NCI-H1436 treated with DMSO at 0.1 percent for 48 hours (cell line): ENCODE measurements at places on chromosomes 6 and 20.

DNA sequence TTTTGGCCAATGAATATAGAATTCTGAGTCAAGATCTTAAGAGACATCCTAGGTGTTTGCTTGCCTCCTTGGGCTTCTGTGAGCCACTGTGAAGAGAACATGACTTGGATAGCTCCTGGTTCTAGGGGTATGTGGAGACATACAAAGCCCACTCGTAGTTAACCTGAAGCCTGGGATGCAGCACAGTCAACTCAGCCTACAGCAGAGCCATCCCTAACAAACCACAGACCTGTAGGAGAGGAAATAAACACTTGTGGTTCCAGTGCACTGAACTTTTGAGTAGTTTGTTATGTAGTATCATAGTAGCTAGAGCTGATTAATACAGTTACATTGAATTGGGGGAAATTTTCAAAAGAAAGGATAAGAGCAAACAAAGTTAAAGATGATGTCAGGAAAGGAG is 474.4 kb upstream of the HSF2 start:
- DNase-seq = no peak

DNA sequence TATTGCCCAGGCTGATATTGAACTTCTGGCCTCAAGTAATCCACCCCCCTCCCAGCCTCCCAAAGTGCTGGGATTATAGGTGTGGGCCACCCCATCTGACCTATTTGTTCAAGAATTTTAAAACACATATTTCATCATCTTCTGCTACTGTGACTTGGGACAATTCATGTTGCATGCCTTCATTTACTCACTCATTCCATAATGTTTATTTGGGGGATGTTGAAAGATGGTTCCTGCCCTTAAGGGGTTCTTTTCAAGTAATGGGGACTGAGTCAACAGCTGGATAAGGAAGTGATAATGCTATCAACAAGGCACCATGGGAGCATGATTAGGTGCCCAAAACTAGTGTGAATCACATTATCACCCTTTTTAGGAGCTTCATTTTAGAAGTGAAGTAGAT is 62.0 kb downstream of the CRYBG1 start:
- no peak for DNase-seq

DNA sequence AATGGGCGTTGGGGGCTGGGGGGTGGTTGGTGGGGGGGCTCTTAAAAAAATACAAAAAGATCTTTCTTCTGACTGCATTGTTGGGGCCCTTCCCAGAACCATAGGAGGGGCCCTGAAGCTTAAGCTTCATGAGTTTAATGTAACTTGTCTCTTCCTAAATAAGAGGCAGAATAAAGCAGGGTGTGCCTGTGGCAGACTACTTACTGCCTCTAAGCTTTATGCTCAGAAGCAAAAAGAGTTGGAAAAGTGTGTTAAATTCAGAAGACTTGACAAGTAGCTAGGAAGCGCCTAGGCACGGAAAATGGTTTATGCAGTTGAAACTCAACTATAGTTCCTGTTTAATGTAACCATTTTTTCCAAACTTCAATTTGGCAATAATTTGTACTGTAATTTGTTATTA is 44.5 kb downstream of the TIAM2 start:
- DNase-seq = no peak

- DNase-seq = no peak
Observed at GRCh38 chr20:41951615-41952014, 333.4 kb upstream of the CHD6 start.

DNA sequence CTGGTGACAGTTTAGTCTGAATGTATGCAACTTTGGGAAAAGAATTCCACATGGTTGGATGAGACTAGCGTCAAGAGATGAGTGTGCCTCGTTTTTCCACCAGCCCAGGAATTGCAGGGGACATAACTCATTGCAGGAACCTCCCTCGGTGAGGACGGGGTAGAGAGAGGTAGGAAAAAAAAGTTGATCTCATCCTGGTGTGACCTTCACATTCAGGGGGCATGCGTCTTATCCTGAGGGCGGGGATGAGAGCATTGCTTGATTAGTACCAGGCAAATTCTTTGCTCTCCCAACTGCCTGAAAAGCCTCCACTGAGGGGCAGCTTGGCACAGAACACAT is 11.8 kb downstream of the TLDC2 start:
- DNase-seq = no peak

- DNase-seq = no peak
Observed at GRCh38 chr20:32333181-32333987, 24.7 kb upstream of the ASXL1 start.

GRCh38 chr20:22684763-22685443 is 100.5 kb upstream of the FOXA2 start:
- no peak for DNase-seq

DNA sequence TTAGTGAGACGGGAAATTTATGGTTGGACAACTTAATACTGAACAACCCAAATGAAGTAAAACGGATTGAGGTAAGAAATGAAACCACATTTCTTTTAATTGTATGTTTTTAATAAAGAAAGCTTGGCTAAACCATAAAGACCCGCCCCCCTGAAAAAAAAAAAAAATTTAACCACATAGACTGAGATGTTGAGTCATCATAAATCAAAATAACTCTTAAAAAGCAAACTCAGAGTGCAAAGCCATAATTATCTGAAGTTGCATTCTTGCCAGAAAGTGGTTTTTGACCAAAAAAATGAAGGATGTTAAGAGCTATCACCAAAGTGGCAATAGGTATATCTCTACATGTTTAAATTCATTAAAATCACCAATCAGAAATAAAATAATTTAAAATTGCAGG is 101.8 kb upstream of the COL21A1 start:
- no peak for DNase-seq

DNA sequence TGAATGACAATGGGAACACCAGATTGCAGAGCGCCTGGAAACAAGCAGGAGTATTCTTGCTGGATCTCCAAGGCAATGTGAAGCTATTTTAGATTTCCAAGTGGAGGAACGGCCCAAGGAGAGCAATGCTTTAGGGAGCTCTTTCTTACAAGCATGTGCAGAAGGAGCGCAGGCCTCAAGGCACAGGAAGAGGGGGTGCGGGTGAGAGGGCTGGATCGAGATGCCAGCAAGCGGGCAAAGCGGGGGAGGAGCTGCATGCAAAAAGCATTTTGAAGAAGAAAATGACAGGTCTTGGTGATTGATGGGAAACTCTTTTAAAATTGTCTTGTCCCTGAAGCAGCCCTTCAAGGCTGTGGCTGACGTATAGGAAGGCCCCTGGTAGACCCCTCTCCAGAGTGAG is 171.9 kb downstream of the QRSL1 start:
- DNase-seq = no peak

- peak; percentile 32 for DNase-seq
Observed at GRCh38 chr20:16803965-16804792, 56.0 kb downstream of the OTOR start.

GRCh38 chr20:11112832-11113231 is 439.0 kb upstream of the JAG1 start:
- DNase-seq = peak; percentile 27

DNA sequence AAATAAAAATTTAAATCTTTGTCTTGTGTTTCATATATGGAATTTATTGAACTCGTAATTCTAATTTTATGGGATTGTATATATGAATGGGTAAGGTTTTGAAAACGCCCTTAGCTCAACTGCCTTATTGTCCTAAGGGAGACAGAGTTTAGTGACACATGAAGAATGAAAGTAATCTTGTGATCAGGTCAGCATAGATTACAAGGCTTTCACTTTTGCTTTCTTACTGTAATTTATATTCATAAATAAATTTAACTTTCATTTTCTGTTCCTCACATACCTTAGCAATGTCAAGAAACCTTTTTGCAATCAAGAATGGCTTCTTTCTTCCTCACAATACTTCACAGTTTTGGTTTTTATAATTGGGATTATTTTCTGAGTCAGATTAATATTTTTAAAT is 14.4 kb downstream of the KPNA5 start:
- no peak for DNase-seq

- no peak for DNase-seq
Observed at GRCh38 chr6:37516920-37517405, 17.3 kb upstream of the CCDC167 start.

GRCh38 chr6:68160348-68160747 is 474.7 kb upstream of the ADGRB3 start:
- no peak for DNase-seq

- DNase-seq = no peak
Observed at GRCh38 chr6:52544602-52545405, 32.1 kb downstream of the TRAM2 start.

DNA sequence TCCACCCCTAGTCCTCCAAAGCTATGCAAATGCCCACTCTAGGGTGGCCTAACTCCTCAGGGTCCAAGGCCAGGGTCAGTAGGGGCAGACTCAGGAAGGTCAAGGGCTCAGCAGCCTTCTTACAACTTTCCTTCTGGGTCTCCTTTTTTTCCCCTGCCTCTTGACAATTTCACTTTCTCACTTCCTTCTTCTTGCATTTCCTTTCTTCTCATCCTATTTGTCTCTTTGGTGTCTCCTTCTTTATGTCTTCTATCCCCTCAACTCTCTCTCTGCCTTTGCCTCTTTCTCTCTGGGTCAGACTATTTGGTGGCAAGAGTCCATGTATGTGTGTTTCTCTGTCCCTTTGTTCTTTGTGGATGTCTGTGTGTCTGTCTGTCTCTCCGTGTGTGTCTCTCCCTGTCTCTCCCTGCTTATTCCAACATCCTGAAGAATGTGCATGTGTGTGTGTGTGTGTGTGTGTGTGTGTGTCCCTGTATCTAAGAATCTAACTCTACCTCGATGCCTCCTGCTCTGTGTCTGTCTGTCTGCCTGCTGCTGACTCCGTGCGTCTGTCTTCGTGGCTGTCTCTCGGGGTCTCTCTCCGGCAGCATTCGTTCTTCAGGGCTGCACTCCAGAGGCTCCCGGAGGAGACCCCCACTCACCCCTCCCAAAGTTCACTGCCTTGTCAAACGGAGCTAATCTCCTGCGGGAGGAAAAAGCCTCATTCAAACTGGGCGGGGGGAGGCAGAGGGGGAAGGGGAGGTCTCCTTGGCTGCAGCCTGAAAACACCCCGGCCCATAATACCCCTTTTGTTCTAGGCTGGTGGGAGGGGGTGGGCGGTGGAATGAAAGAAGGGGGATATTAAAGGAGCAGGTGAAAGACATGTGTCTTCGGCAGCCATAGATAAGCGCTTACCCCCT is 51.7 kb upstream of the FOXP4 start:
- no peak for DNase-seq
